ENCODE measurements at places on chromosomes 6 and 20.

GRCh38 chr6:19851241-19852089 lies 14.3 kb downstream of the ID4 start:
- DNase-seq = peak; percentile 62

- no peak for DNase-seq
These were observed 1.7 kb downstream of the PRL start for GRCh38 chr6:22295145-22295544.

DNA sequence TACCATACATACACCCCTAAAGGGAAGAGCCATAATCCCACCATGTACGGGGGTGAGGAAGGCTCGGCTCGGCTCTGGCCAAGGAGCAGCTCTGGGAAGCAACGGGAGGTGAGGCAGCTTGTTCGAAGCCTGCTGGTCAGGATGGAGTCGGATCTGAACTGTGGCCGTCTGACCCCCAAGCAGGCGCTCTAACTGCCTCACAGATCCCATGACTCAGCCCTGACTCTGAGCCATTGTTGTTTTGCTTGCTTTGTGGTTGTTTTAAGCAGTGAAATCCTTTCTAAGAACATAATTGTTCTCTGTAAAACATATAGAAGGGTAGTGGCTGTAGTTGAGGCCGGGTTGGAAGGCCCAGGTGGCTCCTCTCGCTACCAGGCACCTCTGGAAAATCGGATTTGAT lies 10.9 kb downstream of the C6orf132 start:
- no peak for DNase-seq

- DNase-seq = no peak
These were observed 861 bp upstream of the HLA-A start for GRCh38 chr6:29941471-29941870.

- no peak for DNase-seq
These were observed 41.6 kb upstream of the FRMD1 start for GRCh38 chr6:168120390-168121302.

DNA sequence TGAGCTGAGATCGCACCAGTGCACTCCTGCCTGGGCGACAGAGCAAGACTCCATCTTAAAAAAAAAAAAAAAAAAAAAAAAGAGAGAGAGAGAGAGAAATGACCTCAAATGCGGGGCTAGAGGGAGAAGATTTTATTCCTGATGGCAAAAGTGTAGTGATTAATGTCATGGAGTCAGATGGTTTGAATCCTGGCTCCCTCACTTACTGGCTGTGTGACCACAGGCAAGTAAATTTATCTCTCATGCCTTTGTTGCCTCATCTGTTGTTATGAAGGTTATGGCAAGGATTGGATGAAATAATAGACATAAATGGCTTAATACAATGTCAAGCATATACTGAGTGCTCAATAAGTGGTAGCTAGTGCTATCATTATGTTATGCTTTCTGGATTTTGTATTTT lies 29.3 kb downstream of the RIN2 start:
- no peak for DNase-seq

DNA sequence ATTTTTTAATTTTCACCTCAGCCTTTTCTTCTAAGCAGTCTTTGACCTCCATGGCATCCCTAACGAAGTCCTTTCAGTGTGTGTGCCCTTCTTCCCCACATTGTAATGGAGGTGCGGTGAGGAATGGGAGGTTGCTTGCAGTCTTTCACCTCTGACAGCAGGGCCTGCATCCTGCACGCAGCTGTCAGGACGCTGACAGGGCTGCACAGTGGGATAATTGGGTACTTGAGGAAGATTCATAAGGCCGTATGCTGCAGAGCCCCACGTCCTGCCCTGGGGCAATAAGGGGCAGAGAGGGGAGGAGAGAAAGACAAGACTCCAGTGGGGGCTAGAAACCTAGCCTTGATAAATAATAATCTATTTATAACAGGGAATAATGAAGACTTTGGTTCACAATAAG lies 184.7 kb downstream of the SAMD5 start:
- DNase-seq = no peak

DNA sequence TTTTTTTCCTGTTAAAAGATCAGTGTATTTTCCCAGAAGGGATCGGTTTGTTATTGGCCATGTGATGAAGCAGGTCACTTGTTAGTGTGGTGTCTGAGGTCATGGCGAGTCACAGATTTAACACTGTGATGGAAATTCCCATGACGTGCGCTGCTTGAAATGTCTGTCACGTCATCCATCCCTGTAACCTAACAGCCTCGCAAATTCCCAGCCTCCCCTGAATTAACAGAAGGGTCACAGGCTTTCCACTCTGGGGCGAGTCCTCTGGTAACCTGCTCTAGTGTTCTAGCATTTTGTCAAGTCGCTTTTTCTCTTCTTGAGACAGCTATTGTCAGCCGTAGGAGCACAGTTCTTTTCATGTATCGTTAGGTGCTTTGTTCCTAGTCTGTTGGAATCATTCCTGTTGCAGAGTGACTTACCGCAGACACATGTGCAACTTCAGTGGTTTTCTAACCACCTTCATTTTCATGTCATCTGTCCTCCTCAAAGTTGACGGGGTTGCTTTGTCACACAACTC lies 137.2 kb downstream of the MAP3K4 start:
- DNase-seq = no peak

DNA sequence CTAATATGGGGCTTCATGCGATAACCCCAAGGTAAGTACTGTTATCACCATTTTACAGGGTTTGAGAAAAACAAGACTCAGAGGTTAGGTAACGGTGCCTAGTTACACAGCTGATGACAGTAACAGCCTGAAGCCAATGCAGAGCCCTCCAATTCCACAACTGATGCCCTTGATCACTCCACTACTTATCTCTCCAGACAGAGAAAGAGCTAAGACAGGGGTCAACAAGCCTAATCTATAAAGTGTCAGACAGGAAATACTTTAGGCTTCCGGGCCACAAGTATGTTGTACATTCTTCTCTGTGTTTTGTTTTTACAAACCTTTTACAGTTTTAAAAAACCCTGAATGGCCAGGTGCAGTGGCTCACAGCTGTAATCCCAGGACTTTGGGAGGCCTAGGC lies 50.9 kb downstream of the MAP7 start:
- DNase-seq = no peak

GRCh38 chr20:37296371-37296770 lies 6.9 kb downstream of the MANBAL start:
- DNase-seq = no peak

DNA sequence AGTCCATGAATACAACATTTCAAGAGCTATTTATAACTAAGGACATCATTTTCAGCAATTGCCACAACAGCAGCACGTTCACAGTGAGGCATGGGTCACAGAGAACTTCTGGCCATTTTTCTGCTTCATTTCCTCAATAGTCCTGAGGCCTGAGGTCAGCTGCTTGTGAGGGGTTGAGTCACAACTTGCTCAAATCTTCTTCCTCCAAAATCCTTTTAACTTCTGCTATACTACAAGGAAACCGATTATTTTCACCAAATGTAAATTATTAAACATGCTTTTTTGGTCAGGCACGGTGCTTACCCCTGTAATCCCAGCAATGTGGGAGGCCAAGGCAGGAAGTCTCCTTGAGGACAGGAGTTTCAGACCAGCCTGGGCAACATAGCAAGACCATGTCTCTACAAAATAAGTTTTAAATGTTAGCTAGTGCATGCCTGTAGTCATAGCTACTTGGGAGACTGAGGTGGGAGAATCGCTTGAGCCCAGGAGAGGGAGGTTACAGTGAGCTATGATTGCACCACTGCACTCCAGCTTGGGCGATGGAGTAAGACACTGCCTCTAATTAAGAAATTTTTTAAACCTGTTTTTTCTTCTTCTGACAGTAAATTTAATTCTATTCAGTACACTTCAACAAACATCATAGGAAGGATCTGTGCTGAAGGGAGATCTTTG lies 11.1 kb upstream of the SLC16A10 start:
- no peak for DNase-seq

DNA sequence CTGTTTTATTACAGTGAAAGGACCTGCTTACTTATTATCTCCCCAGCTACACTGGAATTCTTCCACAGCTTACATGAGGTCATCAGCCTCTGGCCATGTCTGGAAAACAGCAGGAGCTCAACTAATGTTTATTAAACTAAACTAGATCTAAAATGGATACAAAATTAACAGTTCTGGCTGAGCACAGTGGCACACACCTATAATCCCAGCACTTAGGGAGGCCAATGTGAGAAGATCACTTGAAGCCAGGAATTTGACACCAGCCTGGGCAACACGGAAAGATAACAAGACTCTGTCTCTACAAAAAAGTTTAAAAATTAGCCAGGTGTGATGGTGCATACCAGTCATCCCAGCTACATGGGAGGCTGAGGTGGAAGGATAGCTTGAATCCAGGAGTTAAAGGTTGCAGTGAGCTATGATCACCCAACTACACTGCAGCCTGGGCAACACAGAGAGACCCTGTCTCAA lies 220.8 kb upstream of the MARCKS start:
- no peak for DNase-seq

GRCh38 chr20:61387204-61387953 lies 135.3 kb downstream of the CDH4 start:
- peak; percentile 67 for DNase-seq

GRCh38 chr6:42028234-42029061 lies 21.9 kb upstream of the TAF8 start:
- DNase-seq = no peak

DNA sequence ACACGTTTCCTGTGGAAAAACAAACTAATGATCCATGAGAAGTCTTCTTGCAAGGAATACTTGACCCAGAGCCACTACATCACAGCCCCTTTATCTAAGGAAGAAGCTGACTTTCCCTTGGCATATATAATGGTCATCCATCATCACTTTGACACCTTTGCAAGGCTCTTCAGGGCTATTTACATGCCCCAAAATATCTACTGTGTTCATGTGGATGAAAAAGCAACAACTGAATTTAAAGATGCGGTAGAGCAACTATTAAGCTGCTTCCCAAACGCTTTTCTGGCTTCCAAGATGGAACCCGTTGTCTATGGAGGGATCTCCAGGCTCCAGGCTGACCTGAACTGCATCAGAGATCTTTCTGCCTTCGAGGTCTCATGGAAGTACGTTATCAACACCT lies 35.4 kb downstream of the GCNT2 start:
- DNase-seq = no peak

DNA sequence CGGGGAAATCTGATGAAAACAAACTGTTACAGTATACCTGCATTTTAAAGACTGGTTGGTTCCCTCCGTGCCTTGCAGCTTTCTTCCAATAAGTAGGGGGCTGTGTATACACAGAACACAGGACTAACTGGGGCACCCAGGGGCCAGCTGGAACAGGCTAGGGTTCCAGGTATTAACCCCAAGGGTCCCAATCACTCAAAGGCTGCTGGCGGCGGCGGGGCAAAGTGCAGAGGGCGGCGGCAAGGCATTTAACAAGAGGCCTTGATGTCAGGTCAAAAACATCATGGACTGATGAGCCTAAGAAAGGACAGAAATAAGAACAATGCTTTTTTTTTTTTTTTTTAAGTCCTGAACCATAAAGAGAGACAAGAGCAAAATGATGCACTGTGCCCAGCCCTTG lies 2.5 kb downstream of the PMEPA1 start:
- no peak for DNase-seq

DNA sequence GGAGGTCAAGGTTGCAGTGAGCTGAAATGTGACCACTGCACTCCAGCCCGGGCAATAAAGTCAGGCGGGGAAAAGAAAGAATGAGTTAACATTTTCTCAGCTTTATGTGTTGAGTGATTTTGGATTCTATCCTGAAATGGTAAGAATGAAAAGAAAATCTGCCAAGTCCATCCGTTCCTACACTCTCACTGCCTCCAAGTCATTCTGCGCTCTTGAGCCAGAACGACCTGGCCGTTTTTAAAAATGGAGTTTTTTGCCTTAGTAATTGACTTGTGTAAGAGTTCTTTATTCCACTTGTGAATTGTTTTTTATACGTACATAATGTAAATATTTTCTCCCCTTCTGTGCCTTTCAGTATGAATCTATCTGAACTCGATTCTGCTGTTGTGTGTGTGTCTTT lies 28.7 kb downstream of the DNAJC5 start:
- no peak for DNase-seq

GRCh38 chr20:42701948-42702347 lies 487.8 kb downstream of the PTPRT start:
- DNase-seq = no peak

GRCh38 chr6:166275714-166276166 lies 32.5 kb downstream of the PRR18 start:
- DNase-seq = peak; percentile 72

DNA sequence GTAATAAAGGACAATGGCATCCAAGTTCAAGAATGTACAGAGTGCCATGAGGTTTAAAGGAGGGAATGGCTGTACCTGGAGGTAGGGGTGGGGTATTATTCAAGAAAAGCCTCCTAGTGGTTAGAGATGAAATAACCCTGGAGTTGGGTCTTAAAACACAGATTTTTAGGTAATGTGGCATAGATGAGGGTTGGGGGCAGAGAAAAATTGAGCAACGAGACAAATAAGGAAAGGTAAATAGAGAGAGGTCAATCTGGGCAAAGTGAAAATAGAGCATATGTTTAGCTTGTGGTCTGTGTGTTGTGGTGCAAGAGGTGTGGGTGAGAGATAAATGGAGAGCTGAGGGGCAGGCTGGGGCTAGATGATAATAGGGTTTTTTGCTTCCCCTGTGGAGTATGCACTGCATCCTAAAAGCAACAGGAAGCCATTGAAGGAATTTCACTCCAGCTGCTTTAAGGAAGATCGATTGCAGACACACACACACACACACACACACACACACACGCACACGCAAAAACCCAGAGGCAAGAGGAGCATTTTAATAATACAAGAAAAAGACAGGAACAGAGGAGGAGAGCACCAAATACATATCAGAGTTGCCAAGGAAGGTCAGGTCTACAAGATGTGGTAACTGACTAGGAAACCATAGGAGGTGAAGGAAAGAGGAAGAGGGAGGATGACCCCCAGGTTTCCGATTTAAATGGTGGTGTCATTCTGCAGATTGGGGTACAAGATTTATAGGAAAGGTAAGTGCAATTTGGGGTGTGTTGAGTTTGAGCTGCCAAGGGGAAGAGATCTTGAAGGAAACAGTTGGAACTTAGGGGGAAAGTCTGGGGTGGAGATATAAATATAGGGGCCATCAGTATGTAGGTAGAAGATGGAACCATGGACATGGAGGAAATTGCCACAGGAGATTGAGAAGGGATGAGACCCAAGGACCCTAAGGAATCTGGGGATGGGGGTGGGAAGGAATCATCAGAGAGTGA lies 31.3 kb upstream of the ADGRF1 start:
- no peak for DNase-seq

- no peak for DNase-seq
These were observed 904 bp downstream of the MDFI start for GRCh38 chr6:41638935-41639808.

GRCh38 chr20:35568645-35569044 lies 26.8 kb downstream of the ERGIC3 start:
- peak; percentile 62 for DNase-seq

GRCh38 chr20:62165762-62166399 lies 16.9 kb upstream of the MTG2 start:
- no peak for DNase-seq

- no peak for DNase-seq
These were observed 25.2 kb downstream of the TCF15 start for GRCh38 chr20:584971-585301.

- no peak for DNase-seq
These were observed 127.7 kb upstream of the MYLIP start for GRCh38 chr6:16001158-16001557.

- DNase-seq = no peak
These were observed 754.4 kb upstream of the MARCKS start for GRCh38 chr6:113102761-113103160.

- DNase-seq = no peak
These were observed 273.4 kb downstream of the TSHZ2 start for GRCh38 chr20:53245574-53245973.

GRCh38 chr6:27901801-27902200 lies 10.4 kb downstream of the OR2B2 start:
- no peak for DNase-seq

Measured in RPMI8226 (cell line).